DMS 273 treated with DMSO at 0.1 percent for 48 hours (cell line): ENCODE measurements at places on chromosomes 6 and 20.

DNA sequence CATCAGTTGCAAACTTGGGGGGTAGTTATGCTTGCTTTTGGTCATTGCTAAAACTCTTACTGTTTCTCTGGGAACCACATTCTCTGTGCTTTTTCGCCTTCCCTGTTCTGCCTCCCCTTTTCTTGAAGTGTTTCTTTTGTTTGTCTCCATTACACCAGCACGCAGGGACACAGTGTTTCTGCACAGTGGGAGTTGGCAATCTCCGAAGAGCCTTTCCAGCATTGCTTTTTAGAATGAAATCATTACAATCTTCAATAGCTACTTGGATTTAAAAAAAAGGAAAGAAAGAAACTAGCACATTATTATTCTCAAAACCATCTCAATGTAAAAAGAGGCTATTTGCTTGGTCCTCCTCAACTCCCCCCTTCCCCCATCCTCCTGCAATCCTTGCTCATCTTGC lies 536.7 kb upstream of the MMS22L start:
- DNase-seq, result no peak

GRCh38 chr6:2144210-2144609 lies 101.2 kb downstream of the GMDS start:
- no peak for DNase-seq

DNA sequence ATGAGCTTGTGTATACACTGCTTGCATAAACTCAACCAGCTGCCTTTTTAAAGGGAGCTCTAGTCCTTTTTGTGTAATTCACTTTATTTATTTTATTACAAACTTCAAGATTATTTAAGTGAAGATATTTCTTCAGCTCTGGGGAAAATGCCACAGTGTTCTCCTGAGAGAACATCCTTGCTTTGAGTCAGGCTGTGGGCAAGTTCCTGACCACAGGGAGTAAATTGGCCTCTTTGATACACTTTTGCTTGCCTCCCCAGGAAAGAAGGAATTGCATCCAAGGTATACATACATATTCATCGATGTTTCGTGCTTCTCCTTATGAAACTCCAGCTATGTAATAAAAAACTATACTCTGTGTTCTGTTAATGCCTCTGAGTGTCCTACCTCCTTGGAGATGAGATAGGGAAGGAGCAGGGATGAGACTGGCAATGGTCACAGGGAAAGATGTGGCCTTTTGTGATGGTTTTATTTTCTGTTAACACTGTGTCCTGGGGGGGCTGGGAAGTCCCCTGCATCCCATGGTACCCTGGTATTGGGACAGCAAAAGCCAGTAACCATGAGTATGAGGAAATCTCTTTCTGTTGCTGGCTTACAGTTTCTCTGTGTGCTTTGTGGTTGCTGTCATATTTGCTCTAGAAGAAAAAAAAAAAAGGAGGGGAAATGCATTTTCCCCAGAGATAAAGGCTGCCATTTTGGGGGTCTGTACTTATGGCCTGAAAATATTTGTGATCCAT lies 15.3 kb downstream of the TNFAIP3 start:
- DNase-seq, result no peak

GRCh38 chr6:78896227-78896626 lies 28.9 kb downstream of the IRAK1BP1 start:
- no peak for DNase-seq

DNA sequence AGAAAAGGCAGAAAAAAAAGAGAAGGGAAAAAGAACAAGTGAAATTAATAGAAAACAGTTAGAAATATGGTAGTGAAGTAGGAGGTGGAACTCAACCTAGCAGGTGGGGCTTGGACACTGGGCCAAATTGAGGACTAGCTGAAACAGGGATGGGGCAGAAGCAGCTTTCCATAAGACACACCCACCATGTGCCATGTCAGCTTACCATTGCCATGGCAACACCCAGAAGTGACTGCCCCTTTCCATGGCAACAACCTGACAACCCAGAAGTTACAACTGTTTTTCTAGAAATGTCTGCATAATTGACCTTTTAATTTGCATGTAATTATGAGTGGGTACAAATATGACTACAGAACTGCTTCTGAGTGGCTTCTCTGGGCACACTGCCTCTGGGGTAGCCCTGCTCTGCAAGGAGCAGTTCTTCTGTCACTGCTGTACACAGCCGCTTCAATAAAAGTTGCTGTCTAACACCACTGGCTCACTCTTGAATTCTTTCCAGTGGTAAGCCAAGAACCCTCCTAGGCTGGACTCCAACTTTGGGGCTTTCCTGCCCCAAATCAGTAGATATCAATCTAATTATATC lies 35.9 kb upstream of the SLC24A3 start:
- no peak for DNase-seq

GRCh38 chr6:154301839-154302752 lies 54.5 kb downstream of the IPCEF1 start:
- no peak for DNase-seq

DNA sequence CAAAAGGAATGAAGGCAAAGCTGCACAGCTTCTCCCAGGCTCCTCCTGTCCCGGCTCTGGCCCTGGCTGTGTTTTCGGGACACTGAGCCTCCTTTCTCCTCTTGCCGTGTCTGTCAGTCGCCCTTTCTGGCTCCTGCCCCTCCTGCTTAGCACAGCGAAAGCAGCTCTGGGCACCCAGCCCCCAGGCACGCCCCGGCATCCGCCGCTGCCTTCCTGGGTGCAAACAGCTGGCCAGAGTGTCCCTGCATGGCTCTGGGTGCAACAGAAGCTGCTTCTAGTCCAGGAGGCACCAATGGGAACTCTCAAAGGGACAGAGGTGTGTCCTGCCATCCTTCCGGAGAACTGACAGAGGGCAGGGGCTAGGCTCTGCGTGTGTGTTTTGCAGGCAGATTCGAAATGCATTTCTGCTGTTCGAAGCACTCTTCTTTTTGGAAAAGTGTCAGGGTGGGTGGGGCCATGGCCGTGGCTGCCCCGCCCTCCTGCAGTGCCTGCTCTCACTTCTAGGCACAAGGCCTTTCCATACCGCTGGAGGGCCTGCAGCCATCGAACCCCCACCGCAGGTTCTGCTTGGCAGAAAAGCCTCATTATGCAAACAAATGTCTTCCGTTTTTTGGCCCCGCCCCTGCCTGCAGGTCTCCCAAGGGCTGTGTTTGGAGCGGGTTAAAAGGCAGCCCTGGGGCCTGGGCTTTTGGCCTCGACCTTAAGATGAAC lies 15.5 kb downstream of the COL9A3 start:
- DNase-seq, result peak; percentile 16

DNA sequence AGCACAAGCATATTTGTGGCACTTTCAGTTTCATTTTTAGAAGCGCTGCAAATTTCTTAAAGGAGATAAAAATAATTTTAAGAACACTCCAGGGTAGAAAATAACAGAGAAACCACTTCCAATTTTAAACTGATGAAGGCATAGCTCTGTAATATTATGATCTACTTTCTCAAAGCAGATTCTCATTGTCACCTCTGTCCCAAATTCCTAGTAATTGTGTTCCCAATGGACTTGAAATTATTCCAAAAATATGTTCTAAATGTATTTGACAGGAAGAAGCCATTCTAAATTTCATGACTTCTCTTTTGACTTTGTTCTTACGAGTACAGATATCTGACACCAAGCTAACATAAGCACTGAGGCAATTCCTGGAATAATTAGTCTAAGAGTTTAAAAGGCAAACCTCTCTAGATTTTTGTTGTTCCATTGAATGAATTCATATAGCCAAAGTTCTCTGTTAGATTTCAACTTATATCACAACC lies 140.2 kb upstream of the CARMIL1 start:
- no peak for DNase-seq

DNA sequence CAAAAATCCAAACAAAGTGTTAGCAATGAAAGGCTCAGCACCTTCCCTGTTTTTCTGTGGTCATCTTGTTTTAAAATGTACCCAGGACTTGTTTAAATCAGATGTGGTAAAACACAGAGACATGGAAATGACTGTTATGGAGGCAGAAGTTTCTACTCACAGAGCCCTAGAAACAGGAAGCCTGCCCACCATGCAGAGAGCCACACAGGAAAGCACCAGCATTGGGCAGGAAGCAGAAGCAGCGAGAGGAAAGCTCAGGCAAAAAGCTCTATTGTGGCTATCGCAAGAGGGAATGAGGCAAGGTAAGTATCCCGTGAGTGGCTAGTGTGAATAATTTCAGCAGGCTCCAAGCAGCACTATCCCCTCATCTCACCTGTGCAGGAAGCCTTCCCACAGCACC lies 42.8 kb downstream of the GPR6 start:
- no peak for DNase-seq

DNA sequence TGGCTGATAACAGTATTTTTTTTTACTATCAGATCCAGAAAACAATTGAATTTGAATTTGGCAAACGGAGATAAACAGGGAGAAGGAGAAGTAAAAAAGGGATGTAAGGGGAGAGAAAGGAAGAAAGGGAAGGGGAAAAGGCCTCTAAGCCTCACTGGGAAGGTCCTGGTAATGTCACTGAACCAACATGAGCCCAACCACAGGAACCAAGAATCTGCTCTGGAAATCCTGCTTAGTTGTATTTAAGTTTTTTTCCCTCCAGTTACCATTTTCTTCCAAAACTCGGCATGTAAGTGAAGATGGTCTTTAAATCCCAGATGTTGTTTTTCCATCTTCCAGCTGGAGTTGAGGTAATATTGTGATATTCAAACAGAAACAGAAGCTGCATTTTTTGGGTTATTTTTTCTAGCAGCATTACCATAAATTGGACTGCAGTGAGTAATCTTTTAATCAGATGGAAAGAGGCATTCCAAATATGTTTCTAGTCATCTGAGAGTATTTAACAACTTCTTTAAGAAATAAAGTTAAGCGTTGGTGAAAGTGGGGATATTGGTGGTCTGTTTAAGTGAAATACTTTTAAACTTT lies 91.1 kb downstream of the TXNDC5 start:
- no peak for DNase-seq

DNA sequence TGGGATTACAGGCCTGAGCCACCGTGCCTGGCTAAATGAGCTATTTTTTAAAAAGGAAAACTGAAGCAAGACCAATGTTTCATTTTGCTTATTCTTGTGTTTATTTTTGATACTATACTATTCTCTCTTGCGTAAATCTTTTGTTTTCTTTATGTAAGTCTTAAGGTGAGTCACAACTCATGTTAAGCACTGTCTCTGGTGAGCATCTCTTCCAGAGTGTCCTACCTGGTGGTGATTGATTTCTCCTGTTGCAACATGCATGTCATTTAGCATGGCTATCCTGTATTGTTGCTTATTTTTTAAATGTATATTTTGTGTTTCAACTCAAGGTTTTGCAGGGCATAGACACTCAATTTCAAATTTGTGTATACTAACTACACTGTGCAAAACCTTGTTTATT lies 336.0 kb downstream of the RFPL4B start:
- DNase-seq, result no peak

GRCh38 chr6:108027056-108027455 lies 47.5 kb downstream of the OSTM1 start:
- DNase-seq, result no peak

- peak; percentile 7 for DNase-seq
Observed at GRCh38 chr6:41940759-41941279, 789 bp downstream of the CCND3 start.

- DNase-seq, result no peak
Observed at GRCh38 chr20:38317422-38317821, 13.5 kb downstream of the BPI start.

DNA sequence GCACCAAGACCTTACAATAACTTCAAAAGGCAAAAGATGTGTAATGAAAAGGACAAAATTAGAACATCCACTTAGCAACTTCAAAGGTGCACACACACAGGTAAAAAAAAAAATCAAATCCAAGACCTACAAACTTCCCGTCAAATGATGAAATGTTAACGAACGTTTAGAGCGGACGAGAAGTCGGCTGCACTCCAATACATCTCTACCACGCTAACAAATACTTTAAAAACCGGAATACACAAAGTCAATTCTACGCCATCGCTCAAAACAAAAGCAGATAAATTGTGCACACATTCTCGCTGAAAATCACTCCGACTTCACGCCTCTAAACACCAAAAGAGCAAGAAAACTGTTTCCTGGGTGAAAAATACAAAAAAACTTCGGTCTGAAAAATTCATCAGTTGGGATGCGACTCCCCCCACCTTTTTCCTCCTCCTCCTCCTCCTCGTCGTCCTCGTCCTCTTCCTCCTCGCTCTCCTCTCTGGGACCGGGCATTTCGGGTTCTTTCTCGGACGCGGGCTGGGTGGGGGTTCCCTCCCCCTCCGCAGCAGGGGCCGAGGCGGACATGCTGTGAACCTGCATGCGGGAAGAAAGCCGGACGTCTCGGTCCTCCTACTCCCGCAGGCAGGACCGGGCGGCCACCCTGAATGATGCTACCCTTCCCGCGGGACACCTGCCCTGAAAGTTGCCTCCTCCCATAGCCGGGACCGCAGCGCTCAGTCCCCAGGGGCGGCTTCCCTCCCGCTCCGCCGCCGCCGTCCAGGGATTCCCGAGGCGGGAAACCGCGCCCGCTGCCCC lies 712 bp downstream of the DEK start:
- DNase-seq, result no peak

- no peak for DNase-seq
Observed at GRCh38 chr20:32358883-32359632, 927 bp downstream of the ASXL1 start.

DNA sequence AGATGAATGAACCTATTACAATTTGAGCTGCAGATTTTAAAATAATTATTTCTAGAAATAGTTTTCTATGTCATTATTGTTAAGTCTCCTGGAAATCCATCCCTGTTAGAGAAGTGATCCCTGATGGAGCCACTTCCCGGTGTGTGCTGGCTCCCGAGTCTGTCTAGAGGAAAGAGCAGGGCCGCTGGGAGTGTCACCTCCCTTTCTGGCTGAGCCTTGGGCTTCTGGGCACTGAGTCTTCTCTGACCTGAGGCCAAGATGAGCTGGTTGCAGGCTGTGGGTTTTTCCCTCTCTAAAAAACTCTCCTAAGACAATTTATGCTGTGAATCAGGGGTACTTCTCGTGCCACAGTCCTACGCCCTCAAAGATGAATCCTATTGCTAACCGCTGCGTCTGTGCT lies 28.8 kb upstream of the TCFL5 start:
- DNase-seq, result no peak

DNA sequence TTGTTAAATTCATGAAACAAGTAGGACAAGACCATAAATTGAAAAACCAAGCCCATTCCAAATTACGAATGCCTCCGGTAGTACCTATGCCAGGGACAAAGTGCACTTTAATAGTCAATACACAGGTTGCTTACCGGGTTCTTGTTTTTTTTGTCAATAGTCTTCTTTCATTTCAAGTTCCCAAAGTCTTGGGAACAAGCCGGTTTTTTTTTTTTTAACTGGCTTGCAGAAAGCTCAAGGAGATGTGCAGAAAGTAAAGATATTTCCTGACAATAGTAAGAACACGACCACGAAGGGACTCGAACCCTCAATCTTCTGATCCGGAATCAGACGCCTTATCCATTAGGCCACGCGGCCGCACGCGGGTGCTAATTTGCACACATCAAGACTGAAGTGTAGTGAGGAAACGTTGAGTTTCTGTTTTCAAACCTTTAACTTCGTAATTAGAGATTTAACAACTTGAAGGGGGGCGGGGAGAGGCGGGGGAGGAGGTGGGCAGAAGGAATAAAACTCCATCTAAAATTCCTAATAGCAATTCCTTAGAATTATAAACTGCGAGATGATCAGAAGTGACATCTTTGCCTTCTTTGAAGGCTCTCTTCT lies 181.0 kb downstream of the TRIM27 start:
- peak; percentile 84 for DNase-seq
